ENCODE measurements at places on chromosomes 6 and 20.

GRCh38 chr20:1866834-1867233, 28.4 kb upstream of the SIRPA start:
- DNase-seq: no peak

DNA sequence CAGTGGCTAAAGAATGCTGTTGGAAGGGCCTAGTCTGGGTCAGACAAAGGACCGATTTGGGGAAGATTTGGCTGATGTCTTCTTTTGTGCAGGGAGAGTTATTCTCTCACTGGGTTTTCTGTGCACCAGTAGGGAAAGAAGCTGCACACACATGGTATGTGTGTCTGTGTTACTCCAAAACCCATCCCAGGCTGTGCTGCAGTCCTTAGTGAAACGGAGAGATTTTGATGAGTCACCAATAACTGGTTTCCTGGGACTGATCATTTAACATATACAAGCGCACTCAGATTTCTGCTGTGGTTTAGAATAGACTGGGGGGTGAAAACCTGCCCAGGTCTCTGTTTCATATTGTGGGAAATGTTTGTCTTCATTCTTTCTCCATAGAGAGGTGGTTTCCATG, 1049.8 kb downstream of the KIF16B start:
- no peak for DNase-seq

DNA sequence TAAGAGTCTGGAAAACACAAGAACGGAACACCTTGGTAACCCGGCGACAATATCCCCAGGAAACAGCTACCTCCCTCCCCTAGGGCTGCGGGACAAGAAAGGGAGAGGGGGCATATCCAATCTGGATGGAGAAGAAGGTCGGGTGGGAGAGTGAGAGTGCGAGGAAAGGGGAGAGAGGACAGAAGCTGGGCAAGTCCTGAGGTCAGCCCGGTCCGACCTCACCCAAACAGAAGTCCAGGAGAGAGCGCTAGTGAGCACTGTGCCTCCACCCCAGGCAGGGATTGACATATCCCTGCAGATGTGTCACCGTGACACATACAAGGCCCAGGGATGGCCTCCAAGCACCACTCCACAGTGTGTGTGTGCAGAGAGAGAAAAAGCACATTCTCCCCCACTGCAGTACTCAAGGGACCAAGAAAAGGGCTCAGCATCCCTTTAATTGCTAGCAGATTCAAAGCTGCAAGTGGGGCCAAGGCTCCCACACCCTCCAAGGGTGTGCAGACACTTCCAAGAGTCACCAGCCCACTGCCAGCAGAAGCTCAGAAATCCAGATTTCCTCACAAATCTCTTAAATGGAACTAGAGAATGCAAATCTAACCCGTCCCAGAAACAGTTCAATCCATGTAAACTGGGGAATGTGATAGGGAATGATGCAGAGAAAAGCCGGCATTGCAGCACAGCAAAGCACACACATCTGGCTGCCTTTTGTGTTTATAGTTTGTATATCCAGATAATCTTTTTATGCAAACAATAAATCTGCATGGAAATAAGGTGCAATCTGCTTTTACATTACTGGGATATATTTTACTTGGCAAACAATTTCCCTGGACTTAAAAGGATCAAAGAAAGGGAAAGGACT, 3.1 kb downstream of the PXDC1 start:
- DNase-seq: peak; percentile 68

GRCh38 chr6:1986454-1987243, 258.8 kb downstream of the GMDS start:
- no peak for DNase-seq

- no peak for DNase-seq
Measured at GRCh38 chr6:147741389-147741788, 232.9 kb downstream of the SAMD5 start.

- DNase-seq: no peak
Measured at GRCh38 chr6:34836008-34836407, 44.1 kb downstream of the BLTP3A start.

DNA sequence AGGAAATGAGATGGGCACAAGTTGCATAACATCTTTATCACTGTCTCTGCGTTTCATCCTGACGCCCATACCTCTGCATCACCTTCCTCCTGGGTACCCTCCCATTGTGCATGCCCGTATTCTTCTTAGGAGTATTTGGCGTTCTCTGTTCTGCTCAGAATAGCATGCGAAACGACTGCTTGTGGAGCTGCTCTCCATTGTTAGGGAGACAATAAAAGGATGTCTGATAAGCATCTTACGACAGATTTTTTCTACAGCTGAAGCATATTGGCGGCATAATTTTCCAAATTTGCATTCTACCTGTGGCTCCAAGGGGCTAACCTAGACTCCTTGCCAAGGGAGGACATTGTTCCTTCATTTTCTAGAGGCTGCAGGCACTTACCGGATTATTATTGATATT, 118.6 kb downstream of the EDN1 start:
- no peak for DNase-seq

DNA sequence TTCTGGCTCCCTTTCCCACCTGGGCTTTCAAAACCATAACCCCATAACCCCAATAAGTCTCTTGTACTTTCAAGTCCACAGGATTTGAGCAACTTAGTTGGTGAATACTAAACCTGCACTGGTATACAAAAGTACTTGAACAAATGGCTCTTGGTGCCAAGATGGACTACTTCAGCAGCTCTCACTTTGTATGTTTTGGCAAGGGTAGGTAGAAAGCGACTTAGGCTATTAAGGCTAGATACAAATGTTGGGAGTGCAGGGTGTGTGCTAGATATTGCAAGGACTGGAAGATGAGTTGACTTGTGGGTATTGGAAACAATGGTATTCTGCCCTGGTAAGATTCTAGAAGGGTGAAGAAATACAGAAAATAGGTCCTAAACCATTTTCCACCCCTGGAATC, 182.6 kb upstream of the MOCS1 start:
- no peak for DNase-seq

DNA sequence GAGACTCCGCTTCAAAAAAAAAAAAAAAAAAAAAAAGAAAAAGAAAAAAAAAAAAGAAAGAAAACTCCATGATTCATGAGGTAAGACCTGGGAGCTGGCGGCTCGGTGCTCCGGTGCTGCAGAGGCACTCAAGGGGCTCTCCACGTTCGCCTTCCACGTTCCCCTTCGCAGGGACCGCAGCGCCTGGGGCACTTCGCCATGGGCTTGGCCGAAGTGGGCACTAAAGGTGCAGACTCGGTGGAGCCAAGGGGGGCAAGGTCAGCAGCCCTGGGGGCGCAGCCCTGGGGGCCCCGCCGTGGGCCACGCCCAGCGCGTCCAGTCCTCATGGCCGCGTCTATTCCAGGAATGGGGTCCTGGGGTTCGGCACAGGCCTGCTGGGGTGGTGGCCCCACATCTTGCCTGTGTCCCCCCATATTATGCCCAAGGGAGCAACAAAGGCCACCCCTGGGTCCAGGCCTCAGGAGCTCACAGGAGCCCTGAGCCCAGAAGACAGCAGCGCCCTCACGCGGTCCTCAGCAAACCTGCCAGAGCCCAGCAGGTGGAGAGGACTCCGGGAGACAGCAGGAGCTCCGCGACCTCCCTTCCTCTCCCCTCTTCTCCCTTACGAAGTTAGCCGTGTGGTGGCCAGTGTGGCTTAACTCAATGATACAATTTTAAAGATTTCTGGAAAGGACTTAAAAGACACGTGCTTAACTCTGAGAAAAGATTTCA, 21.9 kb downstream of the ZBTB46 start:
- no peak for DNase-seq

GRCh38 chr6:113488812-113489685, 368.1 kb upstream of the MARCKS start:
- no peak for DNase-seq

GRCh38 chr6:43277643-43278523, 20.2 kb upstream of the SLC22A7 start:
- no peak for DNase-seq

DNA sequence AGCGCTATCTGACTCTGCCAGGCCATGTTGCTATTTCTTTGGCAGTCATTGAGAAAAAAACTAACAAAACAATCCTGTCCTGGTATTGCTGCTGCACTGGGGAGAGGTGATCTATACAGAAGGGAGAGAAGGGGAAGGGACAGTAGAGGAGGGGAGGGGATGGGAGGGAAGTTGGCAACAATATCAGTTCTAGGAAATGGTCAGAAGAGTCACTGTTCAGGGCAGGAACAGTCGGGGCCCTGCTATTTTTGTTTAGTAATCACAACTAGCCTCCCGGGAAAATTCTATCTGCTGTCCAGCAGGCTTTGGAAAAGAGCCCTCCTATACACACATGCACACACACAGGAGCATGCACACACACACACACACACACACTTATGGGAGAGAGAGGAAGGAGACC, 142.3 kb upstream of the CARMIL1 start:
- no peak for DNase-seq

DNA sequence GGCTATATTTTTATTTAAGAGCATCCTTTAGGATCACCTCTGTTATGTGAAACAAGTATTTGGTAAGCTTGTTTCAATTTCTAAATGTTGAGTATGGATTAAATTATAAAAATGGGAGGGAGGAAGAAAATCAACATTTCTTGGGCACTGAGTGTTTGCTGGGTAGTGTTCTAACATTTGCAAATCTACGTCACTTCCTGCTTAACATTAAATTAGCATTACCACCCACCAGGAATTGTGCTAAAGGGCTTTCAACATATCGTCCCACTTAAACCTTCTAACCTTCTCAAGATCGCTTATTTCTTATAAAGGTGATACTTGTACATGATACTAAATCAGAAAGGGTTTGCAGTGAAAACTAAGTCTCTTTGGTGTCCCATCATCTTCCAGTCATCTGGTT, 7.9 kb upstream of the TMEM217 start:
- no peak for DNase-seq

GRCh38 chr6:169038691-169039090, 215.0 kb downstream of the THBS2 start:
- no peak for DNase-seq

DNA sequence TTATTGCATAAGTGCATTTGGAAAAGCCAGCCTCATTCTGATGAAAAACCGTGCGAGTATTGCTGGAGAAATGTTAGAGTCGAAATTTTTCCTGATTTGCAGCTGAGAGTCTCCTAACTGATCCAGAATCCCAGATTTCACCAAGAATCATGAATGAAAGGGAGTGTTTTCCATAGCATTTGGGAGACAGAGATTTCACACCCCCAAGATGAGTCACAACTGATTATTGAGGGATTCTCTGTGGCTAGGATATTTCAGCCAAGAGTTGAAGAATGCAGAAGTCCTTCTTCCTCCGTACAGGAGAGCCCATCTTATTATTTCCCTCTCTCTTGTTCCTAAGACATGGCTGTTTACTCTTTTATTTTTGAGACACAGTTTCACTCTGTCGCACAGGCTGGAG, 82.2 kb upstream of the SALL4 start:
- DNase-seq: no peak

GRCh38 chr6:100913400-100914276, 32.5 kb upstream of the ASCC3 start:
- DNase-seq: no peak

DNA sequence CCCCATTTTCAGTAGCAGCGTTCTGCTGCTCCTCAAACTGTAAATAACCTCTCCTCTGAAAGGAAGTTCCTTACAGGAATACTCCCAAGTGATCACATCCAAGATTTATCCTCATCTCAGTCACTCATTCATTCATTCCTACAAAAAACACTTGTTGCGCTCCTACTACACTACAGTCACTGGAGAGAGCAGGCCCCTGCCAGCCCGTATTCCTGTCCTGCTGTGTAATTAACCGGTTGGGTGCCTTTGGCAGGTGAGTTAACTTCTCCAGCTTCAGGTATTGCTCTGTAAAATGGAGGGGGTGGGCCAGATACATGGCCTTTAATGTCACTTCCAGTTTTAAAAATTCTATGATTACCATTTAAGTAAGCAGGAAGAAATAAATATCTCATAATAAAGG, 15.0 kb upstream of the ZBTB24 start:
- DNase-seq: no peak

- no peak for DNase-seq
Measured at GRCh38 chr20:24560571-24561491, 91.4 kb downstream of the SYNDIG1 start.

- DNase-seq: peak; percentile 39
Measured at GRCh38 chr6:45419571-45420082, 41.9 kb upstream of the SUPT3H start.
